Pulmonary artery endothelial cell (primary cell): ENCODE measurements at places on chromosomes 7 and 10. TPM values are rescaled to one million over a fixed set of nuclear protein-coding genes. Genes with fewer than 3 reads are reported as not detected.
A peak's percentile ranks its signal among the peaks of the same experiment; 100 is the strongest.

The CYP2W1 gene
- total RNA-seq = not detected in 2 replicates

- DNase-seq = no peak
Observed at GRCh38 chr10:31940839-31941653, 12.4 kb upstream of the ARHGAP12 start.

DNA sequence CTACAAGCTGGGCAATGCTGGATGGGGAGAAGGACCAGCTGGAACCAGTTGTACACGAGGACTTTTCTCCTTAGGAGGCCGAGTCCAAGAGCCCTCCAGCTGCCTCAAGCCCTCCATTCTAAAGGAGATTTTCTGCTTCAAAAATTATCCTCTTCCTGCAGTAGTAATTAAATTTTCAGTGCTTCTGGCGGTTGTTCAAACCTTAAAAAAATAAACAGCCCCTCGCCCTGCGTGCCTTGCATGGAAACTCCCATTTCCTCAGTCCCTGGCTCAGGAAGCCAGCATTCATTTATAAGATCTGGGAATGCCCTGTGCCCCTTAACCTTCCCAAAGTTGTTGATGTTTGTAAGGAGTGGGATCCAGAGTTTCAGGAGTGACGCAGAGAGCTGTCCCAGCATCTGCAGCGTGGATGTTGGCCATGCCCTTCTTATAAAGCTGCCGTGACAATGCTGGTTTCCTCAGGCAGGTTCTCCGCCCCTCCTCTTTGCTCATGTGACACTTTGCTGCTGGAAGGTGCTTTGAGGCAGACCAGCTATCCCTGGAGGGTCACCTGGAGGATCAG, 24.0 kb upstream of the ACTR3B start:
- peak; percentile 32 for DNase-seq

- peak; percentile 29 for DNase-seq
Observed at GRCh38 chr7:31744294-31744874, 57.4 kb downstream of the PPP1R17 start.

The VENTX gene
- total RNA-seq = not detected in 2 replicates

The TTYH3 gene
- total RNA-seq = 48.3 and 54.7 TPM in 2 replicates

DNA sequence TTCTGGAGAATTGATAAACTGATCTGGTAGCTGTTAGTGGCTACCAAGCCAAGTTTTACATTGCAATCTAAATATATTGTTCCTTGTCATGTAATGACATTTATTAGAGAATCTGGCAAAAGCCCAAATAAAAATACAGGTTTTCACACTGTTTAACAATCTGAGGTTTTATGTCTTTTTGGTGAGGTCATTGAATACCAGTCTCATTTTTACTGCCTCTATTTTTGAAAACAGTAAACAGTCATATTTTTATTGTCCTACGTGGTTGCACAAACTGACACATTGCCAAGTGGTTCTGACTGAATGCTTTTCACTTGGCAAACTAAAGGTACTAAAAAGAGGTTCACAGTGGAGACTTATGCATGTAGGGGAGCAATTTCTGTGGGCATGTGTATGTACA, 157.5 kb downstream of the PRKG1 start:
- DNase-seq = no peak

DNA sequence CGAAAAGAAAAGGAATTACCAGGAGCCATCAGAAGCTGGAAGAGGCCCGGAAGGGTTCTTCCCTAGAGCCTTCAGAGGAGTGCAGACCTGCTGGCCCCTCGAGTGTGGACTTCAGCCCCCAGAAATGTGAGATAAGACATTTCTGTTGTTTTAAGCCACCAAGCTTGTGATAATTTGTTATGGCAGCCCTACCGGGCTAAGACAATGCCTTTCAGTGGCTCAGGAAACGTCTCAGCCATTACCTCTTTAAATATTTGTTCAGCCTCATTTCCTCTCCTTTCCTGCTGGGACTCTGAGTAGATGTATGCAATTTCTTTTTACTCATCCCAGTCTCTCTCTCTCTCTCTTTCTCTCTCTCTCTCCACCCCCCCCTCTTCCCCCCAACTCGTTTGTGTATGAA, 174.7 kb upstream of the GRB10 start:
- DNase-seq = peak; percentile 27

GRCh38 chr10:17031637-17032635, 97.7 kb downstream of the CUBN start:
- DNase-seq = no peak

The NCF1 gene
- total RNA-seq = not detected in 2 replicates

DNA sequence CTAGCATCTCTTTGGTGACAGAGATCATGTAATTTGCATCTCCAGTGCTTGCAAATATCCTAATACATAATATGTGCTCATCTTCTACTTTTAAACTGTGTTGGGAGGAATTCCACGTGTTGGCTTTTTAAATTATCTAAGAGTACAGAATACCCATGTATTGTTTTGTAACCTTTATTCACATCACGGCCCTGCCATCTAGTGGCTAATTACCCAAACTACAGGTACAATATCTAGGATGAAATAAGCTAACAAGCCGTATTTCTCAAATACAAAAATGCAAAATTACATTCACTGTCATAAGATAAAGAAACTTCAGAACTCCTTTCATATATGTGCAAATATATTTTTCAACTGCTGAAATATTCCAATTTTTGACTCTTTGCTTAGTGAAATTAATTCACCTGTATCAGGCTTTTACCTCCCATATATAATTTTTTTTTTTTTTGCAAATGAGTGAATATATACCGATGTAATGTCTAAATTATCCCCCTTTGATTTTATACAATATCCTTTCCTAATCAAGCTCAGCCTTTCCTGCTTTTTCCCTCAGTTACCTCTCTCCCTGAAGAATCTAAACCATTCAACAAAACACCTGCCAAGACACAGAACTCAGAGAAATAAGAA, 30.3 kb upstream of the LSM8 start:
- no peak for DNase-seq

The CHAT gene
- total RNA-seq = not detected in 2 replicates

DNA sequence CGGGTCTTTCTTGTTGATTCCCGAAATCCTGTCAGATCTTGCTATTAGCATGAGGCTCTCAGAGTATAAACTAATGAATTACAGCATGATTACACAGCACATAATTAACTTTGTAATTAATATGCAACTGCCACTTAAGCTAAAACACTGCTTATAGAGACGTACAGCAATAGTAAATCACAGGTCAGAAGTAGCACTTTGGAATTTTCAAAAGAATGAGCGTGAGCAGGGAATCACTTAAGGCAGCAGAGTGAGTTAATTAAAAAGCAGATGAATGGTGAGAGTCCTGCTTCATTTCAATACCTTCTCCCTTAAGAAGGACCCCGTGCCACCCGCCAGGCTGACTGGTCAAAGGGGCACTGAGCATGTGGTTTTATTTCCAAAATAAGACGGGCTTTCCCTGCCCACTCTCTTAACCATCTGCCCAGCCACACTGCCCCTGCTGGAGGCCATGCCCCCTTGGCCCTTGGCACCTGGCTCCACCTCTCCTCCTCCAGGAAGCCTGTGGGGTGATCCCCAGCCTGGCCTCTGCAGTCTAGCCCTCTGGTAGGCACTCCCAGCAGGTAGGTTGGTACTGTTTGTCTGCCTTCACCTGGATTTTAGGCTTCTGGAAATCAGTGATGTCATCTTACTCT, 117.8 kb downstream of the ZMIZ1 start:
- no peak for DNase-seq
